Activated CD4-positive, CD25-positive, alpha-beta regulatory T cell treated with anti-CD3 and anti-CD28 coated beads, Interleukin-2, amount 50 U/mL, for 16 hours (primary cell): ENCODE measurements at places on chromosomes 12 and 14.

GRCh38 chr12:17197971-17198370, 592.0 kb upstream of the LMO3 start:
- no peak for DNase-seq

- no peak for DNase-seq
Measured at GRCh38 chr14:47278233-47278842, 397.1 kb downstream of the MDGA2 start.

GRCh38 chr14:68790644-68791077, 2.2 kb downstream of the ZFP36L1 start:
- no peak for DNase-seq

- DNase-seq: peak; percentile 98
Measured at GRCh38 chr12:56299853-56300643, at the start of gene CS. TSS of gene CS (minus strand) at chr12:56300330. CDS start at chr12:56300201, 129 bp downstream.

DNA sequence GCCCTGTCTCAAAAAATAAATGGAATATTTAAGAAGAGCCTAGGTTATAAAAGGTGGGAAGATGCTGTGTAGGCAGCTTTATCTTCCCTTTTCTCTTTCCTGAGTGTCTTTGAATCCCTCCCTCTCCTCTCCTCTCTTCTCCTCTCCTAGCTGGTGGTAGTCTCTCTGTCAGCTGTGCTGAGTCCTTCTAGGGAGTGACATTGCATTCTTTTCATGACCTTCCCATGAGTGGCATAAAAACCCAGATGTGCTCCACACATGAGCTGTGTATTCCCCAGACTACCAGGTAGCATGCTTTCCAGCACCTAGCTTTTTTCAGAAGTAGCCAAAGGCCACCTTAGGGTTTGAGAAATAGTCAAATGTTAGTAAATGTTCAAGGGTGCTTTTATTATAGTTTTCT, 23.6 kb downstream of the SAMD4A start:
- DNase-seq: no peak

DNA sequence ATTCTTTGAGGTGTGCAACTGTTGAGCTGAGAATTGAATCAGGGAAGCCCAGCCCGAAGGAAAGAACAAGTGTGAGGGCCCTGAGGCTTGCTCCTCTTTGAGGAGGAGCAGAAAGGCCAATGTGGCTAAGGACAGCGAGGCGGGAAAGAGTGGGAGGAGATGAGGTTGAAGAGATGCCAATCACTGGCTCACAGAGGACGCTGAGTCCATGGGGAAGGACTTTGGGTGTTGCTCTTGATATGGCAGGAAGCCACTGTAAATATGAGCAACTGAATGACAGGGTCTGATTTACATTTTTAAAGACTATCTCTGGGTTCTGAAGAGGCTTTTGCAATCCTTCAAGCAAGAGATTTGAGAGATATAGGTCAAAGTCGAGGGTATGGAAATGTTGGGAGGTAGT, 3.3 kb upstream of the APPL2 start:
- DNase-seq: no peak

DNA sequence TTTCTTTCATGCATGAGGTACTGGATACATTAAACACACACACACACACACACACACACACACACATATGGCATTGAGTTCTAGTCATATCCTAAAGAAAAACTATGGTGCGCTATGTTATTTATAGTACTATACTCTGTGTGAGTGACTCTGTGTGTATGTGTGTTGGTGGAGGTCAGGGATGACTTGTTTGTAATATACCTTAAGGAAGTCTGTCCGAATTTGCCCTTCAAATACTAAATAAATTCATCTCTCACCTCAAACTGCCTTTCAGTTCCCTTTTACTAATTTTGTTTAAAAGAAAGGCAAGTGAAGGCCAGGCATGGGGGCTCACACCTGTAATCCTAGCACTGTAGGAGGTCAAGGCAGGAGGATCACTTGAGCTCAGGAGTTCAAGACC, 2.1 kb upstream of the AKAP5 start:
- DNase-seq: no peak

- no peak for DNase-seq
Measured at GRCh38 chr12:41055875-41056577, 132.1 kb upstream of the PDZRN4 start.

DNA sequence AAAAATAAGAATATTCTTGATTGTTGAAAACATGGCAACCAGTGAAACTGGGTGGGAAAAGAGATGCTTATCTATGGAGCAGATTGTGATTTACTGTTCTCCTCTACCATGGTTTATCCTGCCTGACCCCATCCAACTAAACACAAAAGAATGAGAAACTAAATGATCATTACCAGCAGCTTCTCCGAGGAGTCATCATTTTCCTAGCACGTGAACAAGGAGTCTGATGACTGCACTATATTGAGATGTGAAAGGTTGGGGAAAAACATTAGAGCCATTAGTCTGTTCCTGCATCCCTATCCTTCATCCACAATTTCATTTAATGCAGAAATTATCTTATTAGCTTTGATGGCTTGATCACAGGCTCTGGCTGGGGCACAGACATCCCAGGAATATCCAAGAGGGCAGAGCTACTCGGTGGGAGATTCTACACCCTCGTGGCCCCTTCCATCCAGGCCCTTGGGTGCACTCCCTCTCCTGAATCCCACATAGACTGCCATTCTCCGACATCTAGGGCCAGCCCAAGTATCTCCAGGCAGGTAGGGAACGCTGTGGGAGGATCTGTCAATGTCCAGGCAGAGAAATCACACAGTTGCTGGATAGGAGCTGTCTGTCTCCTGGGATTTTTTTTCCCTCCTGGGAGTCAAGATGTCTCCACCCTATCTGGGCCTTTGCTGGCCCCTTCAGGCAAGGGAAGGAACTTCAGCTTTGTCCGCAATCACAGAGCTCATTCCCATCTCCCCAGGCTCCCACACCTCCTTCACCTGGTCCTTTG, 43.3 kb upstream of the DHRS4 start:
- no peak for DNase-seq

DNA sequence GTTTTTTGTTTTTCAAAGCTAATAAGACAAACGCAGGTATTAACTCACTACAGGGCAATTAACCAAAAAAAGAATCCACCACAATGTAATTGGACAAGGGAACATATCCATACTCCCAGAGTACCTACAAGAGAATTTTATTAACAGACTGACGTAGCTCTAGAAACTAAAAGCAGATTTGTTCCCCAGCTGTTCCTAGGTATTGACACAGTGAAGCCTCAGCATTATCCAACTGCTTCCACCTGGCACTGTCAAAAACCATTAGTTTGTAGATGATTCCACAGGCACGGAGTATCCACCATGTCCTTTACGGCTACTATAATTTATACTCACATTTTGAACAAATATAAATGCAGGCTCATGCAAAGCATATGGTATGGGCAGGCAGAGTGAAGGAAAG, 22.3 kb downstream of the PPM1H start:
- DNase-seq: no peak

GRCh38 chr14:70663707-70664179, 22.0 kb downstream of the TTC9 start:
- no peak for DNase-seq

GRCh38 chr12:65524666-65525065, 246.2 kb downstream of the MSRB3 start:
- DNase-seq: no peak

- DNase-seq: no peak
Measured at GRCh38 chr14:72554994-72555608, 338.8 kb downstream of the DPF3 start.

DNA sequence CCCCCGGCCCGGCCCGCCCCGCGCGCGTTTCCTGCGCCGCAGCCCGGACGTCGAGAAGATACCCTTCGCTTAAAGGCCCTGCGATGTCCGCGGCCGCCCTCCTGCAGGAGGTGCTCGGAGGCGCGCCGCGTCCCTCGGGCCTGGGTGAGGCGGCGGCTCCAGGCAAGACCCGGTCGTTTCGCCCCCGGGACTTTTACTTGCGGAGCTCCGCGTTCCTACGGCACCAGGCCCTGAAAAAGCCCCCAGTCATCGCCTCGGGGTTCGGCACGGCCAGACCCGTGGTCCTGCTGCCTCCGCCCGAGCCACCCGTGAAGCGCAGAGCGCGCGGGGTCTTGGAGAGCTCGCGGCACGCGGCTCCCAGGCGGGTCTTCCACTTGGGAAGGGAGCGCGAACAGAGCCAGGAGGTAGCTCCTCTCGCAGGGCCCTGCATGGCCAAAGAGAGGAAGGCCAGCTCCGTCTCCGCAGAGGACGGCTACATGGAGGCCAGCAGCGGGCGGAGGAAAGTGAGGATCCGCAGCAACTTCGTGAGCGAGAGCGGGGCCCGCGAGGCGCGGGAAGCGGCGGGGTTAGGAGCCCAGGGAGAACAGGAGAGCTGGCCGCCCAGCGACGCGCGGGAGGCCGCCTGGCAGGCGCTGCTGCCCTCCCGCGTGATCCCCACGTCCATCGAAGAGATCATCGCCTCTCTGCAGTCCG, 26.9 kb downstream of the TTC6 start:
- DNase-seq: no peak

DNA sequence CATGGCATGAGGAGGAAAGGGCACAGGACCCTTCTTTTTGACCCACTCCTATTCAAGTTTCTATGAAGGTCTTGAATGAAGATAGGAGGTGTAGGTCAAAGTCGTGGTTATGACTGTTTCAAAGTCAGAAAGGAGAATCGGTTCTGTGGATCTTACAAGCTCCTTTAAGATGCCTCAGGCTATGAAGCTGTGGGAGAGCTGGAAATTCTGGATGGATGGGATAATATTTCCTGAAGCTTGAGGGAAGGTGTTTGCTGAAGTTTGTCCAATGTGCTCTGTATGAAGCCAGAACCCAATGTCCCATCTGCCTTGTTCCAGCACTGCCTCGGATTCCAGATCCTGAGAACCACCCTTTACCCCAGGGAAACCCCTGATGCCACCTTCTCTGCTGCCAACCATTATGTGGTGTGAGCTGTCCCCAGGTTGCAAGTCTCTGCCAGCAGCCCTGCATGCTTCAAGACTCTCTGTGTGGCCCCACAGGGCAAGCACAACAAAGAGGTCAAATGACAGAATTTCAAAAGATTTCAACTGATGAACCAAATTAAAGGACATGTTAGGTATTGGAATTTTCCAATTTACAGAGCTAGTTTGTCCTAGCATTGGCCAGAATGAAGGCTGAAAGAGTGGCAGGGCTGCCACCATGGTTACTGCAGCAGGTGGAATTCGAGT, 472.0 kb downstream of the RGS6 start:
- DNase-seq: no peak

DNA sequence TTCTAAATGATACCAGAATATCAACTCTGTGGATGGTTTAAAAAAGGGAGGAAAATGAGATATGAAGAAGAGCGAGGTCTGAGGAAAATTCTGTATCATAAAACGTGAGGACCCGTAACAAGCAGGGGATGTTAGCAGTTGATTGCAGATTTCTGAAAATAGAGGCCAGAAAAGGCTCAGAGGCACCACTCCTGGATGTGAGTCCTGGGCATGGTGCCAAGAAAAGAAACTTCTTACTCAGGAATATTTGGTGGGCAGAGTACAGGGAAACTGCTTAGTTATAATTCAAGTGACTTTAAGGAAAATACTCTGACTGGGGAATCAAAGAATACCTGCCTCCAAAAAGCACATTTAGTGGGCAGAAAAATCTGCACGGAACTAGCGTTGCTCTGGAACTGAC, 85.5 kb downstream of the PRICKLE1 start:
- DNase-seq: no peak

DNA sequence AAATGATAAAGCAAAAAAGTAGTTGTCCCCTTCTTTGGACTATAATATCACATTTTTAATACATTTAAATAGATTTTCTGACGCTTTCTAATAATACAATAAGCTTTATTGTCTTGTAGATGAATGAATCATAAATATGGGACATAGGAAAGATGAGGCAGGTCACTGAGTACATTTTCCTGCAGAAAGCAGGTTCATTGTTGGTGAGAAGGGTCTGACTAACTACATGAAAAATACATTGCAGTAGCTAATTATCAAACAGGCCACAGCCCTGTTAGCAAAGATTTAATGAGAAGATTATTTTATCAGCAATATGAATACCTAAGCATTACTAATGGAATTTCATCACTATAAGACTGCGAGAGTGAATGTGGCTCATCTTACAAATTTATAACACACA, 45.6 kb downstream of the ABCD2 start:
- no peak for DNase-seq

DNA sequence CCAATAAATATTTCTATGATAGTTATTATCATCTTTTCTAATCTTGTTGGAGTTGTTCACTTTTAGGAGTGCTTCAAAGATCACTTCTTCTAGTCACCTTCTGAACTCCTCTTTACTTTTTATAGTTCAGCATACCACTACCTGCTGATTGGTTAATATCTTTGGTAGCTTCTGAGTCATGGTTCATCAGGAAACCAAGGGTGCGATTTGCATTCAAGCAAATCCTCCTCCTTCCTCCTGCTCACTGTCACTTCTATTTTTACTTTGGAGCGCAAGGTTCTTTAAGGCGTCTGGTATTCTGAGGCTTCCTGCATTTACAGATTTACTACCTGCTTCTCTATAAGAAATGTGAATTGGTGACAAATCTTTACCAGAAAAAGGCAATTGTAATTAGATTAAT, 24.0 kb downstream of the SYT1 start:
- no peak for DNase-seq

GRCh38 chr14:90091393-90091792, 29.6 kb downstream of the KCNK13 start:
- DNase-seq: no peak

- no peak for DNase-seq
Measured at GRCh38 chr14:98171654-98172053, 1100.3 kb downstream of the BCL11B start.

DNA sequence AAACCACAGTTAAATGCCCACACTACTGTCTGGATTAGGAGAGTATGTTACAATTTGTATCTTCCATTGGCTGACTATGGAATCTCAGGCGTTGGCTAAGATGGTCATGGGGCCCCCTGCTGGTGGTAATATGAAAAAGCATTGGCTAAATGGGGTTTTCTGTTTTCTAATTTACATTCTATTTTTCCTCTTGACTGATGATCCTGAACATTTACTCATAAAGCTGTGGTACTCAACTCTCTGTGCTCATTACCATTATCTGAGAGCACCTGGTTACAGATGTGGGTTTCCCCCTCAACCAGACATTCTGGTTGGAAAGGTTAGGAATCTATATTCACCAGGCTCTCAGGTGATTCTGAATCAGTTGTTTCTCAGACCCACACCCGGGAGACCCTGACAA, 64.8 kb downstream of the WSCD2 start:
- DNase-seq: no peak

GRCh38 chr12:108634341-108634751, 652 bp upstream of the SELPLG start:
- no peak for DNase-seq

GRCh38 chr14:99628887-99629618, 15.9 kb upstream of the HHIPL1 start:
- DNase-seq: peak; percentile 15

DNA sequence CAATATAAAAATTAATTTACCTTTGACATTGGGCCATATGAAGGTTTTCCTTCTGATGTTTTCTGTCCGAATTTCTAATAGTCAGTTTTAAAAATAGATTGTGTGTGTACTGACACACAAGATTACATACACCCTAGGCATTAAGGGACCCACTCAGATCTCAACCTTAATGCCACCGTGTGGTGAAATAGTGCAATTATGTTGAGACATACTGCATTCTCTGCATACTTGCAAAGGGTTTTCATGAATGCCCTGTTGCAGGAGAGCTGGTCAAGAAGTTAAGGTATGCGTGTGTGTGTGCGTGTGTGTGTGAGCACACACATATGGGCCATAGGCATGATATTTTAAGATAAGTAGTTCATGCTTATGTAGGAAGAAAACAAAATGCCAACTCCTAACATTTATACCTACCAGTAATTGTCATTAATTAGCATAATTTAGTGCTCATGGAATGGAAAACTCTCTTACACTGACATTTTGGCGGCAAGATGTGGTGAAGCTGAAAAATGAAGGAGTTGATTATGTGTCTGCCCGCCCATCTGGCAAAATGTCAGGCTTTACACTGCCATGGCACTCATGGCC, 58.8 kb downstream of the PIK3C2G start:
- no peak for DNase-seq

GRCh38 chr12:67545298-67545697, 103.2 kb upstream of the DYRK2 start:
- DNase-seq: no peak
